Suppressor macrophage (primary cell): ENCODE measurements at places on chromosomes 3 and 15.

- no peak for DNase-seq
These were observed 44.8 kb upstream of the SLC41A3 start for GRCh38 chr3:126128504-126129397.

GRCh38 chr15:29125382-29126207, 144.0 kb downstream of the NSMCE3 start:
- DNase-seq = no peak

GRCh38 chr3:45659661-45660566, 29.3 kb upstream of the SACM1L start:
- DNase-seq = peak; percentile 62

- DNase-seq = no peak
These were observed 80.7 kb downstream of the ZNF148 start for GRCh38 chr3:125294411-125294810.

GRCh38 chr3:153463895-153464294, 301.9 kb downstream of the RAP2B start:
- peak; percentile 37 for DNase-seq

DNA sequence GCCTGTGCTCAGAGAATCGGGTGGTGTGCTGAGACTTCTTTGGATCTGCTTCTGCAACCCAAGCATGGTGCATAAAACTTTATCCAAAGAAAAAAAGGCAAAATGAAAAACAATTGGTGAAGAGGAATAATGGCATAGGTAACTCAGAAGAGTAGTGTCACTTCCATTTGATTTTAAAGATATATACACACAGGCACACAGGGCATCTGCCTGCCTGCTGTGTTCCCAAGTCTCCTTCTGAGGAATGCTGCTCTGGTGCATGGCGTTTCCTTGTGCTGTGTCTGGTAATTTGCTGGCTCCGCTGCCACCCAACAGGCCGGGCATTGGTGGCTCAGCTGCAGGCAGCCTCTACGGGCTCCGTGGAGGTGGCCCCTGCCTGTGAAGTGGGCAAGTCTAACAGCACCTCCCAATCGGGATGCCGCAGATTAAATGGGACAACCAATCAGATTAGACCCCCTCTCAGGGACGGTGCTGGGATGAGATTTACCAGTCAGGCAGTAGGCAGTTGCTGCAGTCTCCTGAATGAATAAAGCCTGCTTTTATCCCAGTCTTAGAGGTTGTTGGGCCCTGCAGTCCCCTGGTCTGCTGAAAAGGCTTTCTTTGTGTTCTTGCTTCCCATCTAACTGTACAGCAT, 253.7 kb upstream of the RASGRP1 start:
- no peak for DNase-seq

- DNase-seq = no peak
These were observed 12.9 kb upstream of the MB21D2 start for GRCh38 chr3:192930577-192930976.

DNA sequence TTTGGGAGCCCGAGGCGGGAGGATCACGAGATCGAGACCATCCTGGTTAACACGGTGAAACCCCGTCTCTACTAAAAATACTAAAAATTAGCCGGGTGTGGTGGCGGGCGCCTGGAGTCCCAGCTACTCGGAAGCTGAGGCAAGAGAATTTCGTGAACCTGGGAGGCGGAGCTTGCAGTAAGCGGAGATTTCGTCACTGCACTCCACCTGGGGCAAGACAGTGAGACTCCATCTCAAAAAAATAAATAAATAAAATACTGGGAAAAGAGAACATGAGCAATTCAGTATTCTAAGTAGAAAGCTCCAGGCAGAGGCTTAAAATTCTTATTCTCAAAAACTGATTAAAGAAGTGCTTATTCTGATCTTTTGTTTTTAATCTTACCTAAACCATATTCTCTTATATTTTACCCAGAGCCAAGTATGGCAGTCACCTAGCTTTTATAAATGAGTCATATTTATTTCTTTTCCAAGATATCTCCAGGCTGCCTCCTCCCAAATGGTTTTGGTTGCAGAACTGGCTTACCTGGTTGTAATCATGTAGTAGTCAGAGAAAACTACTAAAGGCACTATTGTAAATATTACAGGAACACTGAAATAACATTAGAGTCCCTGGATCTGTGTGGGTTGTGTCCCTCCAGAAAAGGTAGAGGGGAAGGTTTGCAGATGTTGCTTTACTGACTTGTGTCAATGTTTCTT, 45.8 kb upstream of the DYNC1LI1 start:
- DNase-seq = no peak

DNA sequence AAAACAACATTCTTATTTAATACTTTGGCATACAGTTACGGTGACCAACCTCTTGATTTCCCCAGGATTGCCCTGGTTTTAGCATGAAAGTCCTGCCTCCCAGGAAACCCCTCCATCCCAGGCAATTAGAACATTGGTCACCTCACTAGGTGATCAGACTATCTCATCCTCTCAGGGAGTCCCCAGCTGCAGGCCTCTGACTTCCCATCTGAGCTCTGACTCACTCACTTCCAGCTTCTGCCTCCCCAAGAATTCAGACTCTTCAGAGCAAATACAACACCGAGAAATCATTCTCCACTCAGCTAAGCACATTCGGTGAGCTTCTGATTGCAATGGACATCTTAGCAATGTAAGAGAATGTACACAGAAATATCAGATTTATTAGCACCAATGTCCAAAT, 92.4 kb upstream of the HES1 start:
- DNase-seq = peak; percentile 61

DNA sequence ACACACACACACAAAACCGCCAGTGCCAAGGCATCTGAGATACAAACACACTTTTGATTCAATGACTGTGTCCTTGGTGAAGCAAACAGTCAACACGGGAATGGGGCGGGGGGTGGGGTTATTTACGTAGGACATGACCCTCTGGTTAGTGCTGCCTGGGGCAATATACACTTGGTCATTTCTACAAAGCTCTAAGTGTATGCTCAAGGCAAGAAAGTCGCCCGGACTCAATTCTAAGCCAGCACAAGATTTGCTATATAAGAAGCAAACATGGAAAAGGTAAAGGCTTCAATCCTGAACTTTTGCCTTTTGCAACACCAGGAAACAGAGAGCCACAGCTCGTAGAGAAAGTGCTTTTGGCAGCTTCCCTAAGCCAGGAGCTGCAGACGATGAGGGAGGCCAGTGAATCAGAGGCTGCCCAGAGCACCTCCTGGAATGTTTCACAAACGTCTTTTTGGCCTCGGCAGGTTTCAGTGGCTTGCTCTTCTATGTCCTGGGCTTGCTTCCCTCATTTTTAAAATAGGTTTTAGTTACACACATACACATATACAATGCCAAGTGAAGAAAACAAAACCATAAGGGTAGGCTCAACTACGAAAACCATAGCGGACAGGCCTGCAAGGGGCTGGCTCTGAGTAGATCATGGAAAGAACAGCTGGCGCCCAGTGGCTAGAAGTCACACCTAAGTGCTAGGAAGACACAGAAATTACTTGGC, 73.6 kb downstream of the TM4SF4 start:
- no peak for DNase-seq

GRCh38 chr3:140242818-140243276, 307.9 kb downstream of the CLSTN2 start:
- DNase-seq = no peak

DNA sequence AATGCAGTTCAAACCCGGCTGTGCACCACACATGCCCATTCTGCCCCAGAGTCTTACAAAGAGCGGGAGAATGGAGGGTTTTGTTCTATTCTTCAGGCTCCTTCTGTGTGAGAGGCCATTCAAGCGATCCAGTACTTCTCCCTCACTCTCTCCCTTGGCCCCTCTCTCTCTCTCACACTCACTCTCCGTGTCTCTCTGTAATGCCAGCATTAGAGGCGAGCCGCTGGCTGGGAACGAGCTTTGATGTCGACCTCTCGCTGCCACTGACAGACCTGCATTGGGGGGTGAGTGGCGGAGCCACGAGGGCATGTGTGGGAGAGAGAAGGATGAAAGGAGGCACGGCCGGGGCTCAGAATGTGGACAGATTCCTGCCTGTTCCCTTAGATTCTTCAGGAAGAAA, 231.7 kb upstream of the ARRDC4 start:
- no peak for DNase-seq

- DNase-seq = no peak
These were observed 1080.3 kb downstream of the ZPLD1 start for GRCh38 chr3:103515116-103515515.

GRCh38 chr15:47460795-47461573, 256.3 kb upstream of the SEMA6D start:
- peak; percentile 68 for DNase-seq

GRCh38 chr15:47337836-47338235, 379.5 kb upstream of the SEMA6D start:
- no peak for DNase-seq

DNA sequence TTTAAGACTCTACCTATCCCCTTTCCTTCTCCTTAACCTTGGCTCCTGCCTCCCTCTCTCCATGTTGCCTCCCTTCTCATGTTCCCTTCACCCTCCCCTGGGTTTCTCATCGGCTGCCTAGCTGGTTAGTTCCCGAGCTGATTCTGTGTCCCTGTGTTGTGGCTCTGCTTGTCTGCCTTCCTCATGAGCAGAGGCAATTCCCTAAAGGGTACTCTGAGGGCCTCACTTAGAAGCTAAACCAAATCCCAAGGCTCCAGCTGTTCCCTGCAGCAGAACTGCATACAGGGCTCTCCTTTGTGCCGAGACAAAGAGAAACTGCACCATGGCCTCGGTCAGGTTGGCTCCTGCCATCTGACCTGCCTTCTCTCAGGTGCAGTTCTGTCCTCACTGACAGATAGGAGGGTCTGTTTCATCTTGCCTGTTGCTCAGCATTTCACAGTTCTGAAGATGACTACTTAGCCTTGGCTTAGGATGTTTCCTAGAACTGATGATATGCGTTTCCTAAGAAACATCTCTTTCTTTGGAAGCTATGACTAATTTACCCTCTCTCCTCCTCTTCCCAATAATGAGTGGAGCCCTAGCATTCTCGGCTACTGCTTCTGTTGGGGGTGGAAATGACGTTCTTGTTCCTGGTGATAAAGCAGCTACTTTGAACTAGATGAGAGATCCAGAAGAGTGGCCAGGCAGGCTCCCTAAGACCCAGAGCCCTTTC, 27.1 kb downstream of the DUOX1 start:
- DNase-seq = no peak

DNA sequence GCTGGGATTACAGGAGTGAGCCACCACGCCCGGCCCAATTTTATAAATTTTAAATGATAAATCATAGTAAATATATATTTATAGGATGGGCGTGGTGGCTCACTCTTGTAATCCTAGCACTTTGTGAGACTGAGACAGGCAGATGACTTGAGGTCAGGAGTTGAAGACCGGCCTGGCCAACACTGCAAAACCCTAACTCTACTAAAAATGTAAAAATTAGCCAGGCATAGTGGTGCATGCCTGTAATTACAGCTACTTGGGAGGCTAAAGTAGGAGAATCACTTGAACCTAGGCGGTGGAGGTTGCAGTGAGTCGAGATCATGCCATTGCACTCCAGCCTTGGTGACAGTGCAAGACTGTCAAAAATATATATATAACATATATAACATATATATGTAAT, 26.4 kb downstream of the MFN1 start:
- DNase-seq = peak; percentile 9

DNA sequence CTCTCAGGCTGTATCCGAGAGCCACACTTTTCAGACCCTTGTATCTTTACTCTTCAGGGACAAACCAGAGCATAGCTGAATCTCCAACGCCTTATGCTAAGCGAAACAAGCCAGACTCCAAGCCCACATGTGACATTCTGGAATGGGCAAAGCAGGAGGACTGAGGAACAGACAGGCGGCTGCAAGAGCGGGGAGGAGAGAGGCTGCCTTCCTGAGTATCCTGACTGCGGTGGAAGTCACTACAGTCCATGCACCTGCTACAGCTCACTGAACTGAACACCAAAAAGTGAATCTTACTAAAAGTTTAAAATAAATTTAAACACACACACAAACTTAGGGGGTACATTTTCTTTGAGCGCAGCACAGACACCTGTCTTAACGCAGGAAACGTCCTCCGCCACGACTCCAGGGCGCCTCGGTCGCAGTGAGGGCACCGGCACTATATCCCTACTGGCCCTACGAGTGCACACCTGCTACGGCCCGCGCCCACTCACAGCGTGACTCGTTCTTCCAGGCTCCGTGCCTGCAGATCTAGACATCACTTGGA, 1.4 kb downstream of the CYFIP1 start:
- no peak for DNase-seq

GRCh38 chr3:135007607-135008006, 212.5 kb downstream of the EPHB1 start:
- DNase-seq = no peak

DNA sequence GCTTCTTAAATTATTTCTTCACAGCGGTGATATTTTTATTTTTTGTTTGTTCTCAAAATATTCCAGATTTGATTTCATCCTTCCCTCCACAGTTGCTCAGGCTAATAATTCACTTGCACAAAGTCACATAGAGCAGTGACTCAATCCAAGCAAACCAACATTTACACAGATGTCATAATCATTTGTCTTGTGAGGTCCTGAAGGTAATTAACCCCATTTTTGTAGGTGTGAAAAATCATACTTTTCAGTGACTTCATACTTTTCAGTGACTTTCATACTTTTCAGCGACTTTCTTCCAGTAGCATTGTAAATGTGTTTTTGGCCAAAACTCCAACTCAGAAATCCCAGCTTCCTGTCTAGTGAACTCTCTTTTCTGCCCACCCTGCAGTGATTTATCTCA, 32.1 kb downstream of the CD200 start:
- DNase-seq = no peak

GRCh38 chr15:73694419-73694818, 10.2 kb downstream of the CD276 start:
- no peak for DNase-seq

GRCh38 chr15:77816983-77817382, 184.3 kb upstream of the LINGO1 start:
- DNase-seq = no peak

- DNase-seq = no peak
These were observed 362.2 kb upstream of the SLCO3A1 start for GRCh38 chr15:91491101-91491950.

GRCh38 chr3:55166576-55167555, 239.0 kb upstream of the LRTM1 start:
- no peak for DNase-seq

- DNase-seq = no peak
These were observed 441.0 kb downstream of the TUSC7 start for GRCh38 chr3:117150628-117151027.

DNA sequence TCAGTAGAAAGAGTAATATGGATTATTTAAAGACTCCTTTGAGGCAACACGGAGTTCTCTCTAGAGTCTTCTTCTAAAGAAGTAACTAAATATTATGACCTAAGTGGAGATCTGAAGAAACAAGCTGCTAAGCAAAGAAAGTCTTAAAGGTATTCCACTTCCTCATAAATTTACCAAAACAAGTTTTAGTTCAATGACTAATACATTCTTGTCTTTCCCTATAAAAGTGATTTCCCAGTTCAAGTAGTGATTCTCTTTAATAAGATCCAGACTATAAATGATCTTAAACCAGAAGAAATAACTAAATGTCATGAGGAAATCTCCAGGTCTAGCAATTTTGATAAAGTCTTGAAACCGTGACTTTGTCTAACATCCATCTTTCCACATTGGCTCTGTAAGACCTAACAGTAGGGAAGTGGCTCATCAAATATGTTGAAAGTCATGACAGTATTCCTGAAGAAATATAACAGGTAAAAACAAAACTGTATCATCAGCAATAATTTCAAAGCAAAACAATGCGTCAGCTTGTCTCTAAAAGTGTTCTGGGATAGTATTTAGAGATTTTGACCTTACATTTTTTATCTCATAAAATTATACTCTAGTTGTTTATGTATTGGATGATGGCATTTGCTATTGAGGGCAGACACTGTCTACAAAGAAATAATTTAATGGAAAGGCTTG, 51.8 kb upstream of the NEDD4 start:
- no peak for DNase-seq

- DNase-seq = no peak
These were observed 27.2 kb upstream of the UBE2Q2 start for GRCh38 chr15:75815811-75816719.
